ENCODE measurements at places on chromosomes 1 and 21.

GRCh38 chr1:8903908-8904650, 25.6 kb upstream of the ENO1 start:
- DNase-seq: peak; percentile 70

GRCh38 chr1:229440851-229441537, 7.1 kb upstream of the ACTA1 start:
- DNase-seq: peak; percentile 14

DNA sequence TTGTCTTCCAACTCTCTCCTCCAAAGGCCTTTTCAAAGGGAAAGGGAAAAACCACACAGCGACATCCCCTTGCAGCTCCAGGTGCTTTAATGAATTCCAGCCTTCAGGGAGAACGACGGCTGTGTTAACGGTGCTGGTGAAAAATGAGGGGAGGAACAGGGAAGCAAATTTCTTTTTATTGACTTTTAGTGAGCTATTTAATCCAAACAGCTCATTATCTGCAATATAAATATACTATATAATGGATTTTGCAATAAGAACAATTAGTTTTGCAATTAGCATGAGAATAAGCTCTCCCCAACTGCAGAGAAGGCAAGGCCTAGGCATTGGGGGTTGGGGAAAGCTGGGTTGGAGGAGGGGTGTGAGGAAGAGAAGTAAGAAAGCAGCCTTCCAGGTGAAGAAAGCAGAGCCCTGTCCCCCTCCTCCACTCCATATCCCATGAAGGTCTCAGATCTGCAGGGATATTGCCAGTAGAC, 159.0 kb upstream of the ZC3H12A start:
- DNase-seq: no peak

GRCh38 chr1:160056648-160057169, 13.3 kb downstream of the KCNJ10 start:
- no peak for DNase-seq

GRCh38 chr1:21651214-21652042, 17.7 kb downstream of the RAP1GAP start:
- DNase-seq: peak; percentile 30
